ENCODE measurements at places on chromosomes 3 and 15. TPM values are rescaled to one million over a fixed set of nuclear protein-coding genes. Genes with fewer than 3 reads are reported as not detected.

The MME gene
- total RNA-seq: 3.6 TPM

- no peaks in the 10 kb centered on the region for H3K36me3 ChIP-seq
- no peaks in the 10 kb centered on the region for H3K27me3 ChIP-seq
- no peak for DNase-seq
- H3K4me1 ChIP-seq: no peaks in the 10 kb centered on the region
Observed at GRCh38 chr15:50330921-50331320, 24.1 kb downstream of the GABPB1 start.

The FETUB gene
- not detected for total RNA-seq

The AADAC gene
- not detected for total RNA-seq

- peaks cover 13% of the 10 kb centered on the region for H3K4me1 ChIP-seq
- H3K4me3 ChIP-seq: no peak overlapping the region
- no peaks in the 10 kb centered on the region for H3K27me3 ChIP-seq
- H3K27ac ChIP-seq: no peak overlapping the region
- H3K36me3 ChIP-seq: no peaks in the 10 kb centered on the region
Observed at GRCh38 chr3:8891303-8891702, 72.0 kb downstream of the RAD18 start.

- H3K4me1 ChIP-seq: peaks cover 44% of the 10 kb centered on the region
- no peaks in the 10 kb centered on the region for H3K36me3 ChIP-seq
- no peak for DNase-seq
- no peaks in the 10 kb centered on the region for H3K27me3 ChIP-seq
- no peak overlapping the region for H3K27ac ChIP-seq
Observed at GRCh38 chr3:186496016-186496415, 48.2 kb downstream of the CRYGS start.

The RLBP1 gene
- total RNA-seq: not detected

DNA sequence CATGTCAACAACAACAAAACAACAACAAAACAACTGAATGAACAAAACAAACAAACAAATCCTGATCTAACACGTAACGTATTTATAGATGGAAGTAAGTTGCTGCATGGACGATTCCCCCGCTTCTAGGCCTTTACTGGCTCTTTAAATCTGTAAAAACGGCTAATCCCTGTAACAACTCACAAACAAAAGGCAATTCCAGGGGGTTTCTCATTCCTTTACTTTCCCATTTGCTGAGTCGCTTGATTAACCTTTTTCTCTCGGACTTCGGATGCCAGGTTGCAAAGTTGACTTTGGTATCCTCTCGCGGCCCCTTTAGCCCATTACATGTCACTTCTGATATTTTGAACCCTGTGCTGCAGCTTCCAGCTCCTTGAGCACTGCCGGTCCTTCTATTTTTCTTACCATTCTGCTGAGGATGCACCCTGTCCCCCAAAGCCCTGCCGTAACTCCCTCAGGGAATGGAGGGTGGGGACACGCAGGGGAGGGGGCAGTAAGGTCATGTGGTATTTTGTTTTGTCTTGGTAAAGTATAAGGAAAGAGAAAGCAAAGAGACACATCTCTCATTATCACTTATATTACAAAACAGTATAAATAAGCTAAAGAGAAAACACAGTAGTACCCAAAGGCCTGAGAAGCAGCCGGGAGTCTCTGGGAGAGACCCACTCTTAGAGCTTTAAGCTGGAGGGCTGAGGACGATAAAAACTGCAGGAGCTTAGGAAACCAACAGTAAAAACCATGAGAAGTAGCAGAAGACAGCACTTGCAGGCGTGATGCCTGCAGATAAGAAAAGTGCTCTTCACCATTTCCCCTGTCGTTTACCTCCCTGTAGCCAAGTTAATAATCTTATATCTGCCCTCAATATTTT, 457.8 kb upstream of the ZNF717 start:
- H3K36me3 ChIP-seq: no peaks in the 10 kb centered on the region
- no peak overlapping the region for H3K27ac ChIP-seq
- H3K4me3 ChIP-seq: no peak overlapping the region
- H3K4me1 ChIP-seq: no peaks in the 10 kb centered on the region
- H3K27me3 ChIP-seq: no peaks in the 10 kb centered on the region

The ADAMTS17 gene
- total RNA-seq: 2.8 TPM

The TRIM42 gene
- total RNA-seq: not detected

The SOX14 gene
- total RNA-seq: not detected

- H3K4me1 ChIP-seq: peaks cover 46% of the 10 kb centered on the region
- H3K27ac ChIP-seq: peak overlapping the region; percentile 89
- peaks cover 14% of the 10 kb centered on the region for H3K36me3 ChIP-seq
- no peaks in the 10 kb centered on the region for H3K27me3 ChIP-seq
- no peak for DNase-seq
- H3K4me3 ChIP-seq: peak overlapping the region; percentile 49
Observed at GRCh38 chr3:37511463-37511920, 337.1 kb upstream of the LRRFIP2 start.

DNA sequence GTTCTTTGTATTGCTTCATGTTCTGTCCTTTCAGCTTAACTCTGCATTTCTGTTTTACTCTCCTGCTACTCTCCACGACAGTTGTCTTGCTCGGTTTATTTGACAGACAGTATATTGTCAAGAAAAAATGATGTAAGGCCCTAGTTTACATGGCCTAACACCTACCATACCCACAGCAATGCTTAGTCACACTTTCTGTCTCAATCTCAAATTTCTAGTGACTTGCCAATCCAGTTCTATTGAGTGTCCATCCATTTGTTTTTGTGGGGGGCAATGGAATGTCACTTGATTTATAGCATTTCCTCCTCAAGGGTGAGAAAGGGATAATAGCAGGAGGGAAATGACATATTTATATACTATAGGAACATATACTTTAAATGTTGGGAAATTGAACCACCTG, 676.2 kb downstream of the NAALADL2 start:
- no peak for DNase-seq
- no peaks in the 10 kb centered on the region for H3K27me3 ChIP-seq
- no peaks in the 10 kb centered on the region for H3K36me3 ChIP-seq
- no peak overlapping the region for H3K27ac ChIP-seq
- no peaks in the 10 kb centered on the region for H3K4me1 ChIP-seq
- H3K4me3 ChIP-seq: no peak overlapping the region

The LRTM1 gene
- total RNA-seq: not detected

- peaks cover 16% of the 10 kb centered on the region for H3K4me1 ChIP-seq
- no peaks in the 10 kb centered on the region for H3K27me3 ChIP-seq
- no peak overlapping the region for H3K27ac ChIP-seq
- no peak for DNase-seq
Observed at GRCh38 chr3:117628823-117629291, 919.3 kb downstream of the TUSC7 start.

- peaks cover 7% of the 10 kb centered on the region for H3K4me1 ChIP-seq
- DNase-seq: no peak
- no peak overlapping the region for H3K27ac ChIP-seq
- H3K27me3 ChIP-seq: no peaks in the 10 kb centered on the region
- no peaks in the 10 kb centered on the region for H3K36me3 ChIP-seq
Observed at GRCh38 chr3:30775040-30775439, 119.4 kb downstream of the GADL1 start.

DNA sequence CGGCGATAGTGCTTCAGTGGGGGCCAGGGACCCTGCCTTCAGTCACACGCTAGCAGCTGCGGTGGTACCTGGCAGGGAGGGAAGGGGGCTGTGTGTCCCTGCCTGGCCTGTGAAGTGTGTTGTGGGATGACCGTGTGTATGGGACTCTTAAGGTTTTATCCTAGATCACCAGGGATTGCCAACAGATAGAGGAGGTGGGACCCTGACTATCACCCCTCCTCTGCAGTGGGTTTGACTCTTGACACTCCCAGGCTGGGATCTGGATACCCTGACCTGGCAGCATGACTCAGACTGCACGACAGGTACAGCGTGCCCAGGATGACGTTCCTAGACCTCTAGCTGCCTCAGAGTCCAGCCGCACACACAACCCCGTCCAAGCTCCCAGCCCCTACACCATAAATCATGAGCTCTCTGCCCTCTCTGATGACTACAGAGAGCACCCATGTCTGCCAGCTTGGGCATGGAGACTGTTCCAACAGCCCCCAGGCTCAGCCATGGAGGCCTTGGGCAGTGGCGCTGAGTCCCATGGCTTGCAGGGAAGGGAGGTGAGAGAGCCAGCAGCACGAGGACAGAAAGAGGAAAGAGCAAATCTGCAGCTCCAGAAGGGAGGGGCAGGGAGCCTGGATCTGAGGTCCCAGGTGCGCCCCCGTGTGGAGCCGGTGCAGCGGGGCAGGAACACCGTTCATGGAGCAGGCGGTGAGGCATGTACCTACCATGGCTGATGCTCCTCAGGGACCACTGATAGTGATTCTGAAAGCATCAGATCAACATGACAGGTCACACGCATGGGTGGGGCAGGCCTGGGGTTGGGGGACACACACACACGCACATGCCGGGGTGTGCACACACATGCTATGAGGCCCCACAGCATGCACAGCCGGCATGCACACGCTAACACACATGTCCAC, 71.0 kb downstream of the ADAMTS7 start:
- no peaks in the 10 kb centered on the region for H3K4me1 ChIP-seq
- H3K4me3 ChIP-seq: no peak overlapping the region
- no peaks in the 10 kb centered on the region for H3K27me3 ChIP-seq
- H3K36me3 ChIP-seq: no peaks in the 10 kb centered on the region
- H3K27ac ChIP-seq: no peak overlapping the region

GRCh38 chr15:99434506-99435112, 131.2 kb upstream of the MEF2A start:
- no peak for DNase-seq
- H3K36me3 ChIP-seq: no peaks in the 10 kb centered on the region
- no peak overlapping the region for H3K27ac ChIP-seq
- no peak overlapping the region for H3K4me3 ChIP-seq

The GPR149 gene
- total RNA-seq: not detected

The SKIL gene
- total RNA-seq: 104 TPM

DNA sequence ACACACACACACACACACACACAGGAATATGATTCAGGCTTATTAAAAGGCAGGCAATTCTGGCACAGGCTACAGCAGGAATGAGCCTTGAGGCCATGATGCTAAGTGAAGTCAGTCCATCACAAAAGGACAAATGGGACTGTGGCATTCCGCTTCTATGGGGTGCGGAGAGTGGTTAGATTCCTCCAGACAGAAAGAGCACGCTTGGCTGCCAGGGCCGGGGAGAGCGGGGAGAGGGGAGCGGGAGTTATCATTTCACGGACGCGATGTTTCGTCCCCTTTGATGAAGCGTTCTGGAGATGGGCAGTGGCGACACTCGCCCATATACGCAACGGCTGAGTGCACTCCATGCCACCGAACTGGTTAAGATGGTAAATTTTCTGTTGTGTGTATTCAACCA, 58.5 kb upstream of the FAM174B start:
- H3K4me1 ChIP-seq: peaks cover 5% of the 10 kb centered on the region
- H3K4me3 ChIP-seq: peak overlapping the region; percentile 90
- no peaks in the 10 kb centered on the region for H3K36me3 ChIP-seq
- DNase-seq: no peak
- H3K27ac ChIP-seq: peak overlapping the region; percentile 77

The CYP1A2 gene
- not detected for total RNA-seq

GRCh38 chr3:111325160-111325718, 216.8 kb upstream of the CD96 start:
- H3K4me1 ChIP-seq: no peaks in the 10 kb centered on the region
- H3K27ac ChIP-seq: no peak overlapping the region
- no peaks in the 10 kb centered on the region for H3K36me3 ChIP-seq

DNA sequence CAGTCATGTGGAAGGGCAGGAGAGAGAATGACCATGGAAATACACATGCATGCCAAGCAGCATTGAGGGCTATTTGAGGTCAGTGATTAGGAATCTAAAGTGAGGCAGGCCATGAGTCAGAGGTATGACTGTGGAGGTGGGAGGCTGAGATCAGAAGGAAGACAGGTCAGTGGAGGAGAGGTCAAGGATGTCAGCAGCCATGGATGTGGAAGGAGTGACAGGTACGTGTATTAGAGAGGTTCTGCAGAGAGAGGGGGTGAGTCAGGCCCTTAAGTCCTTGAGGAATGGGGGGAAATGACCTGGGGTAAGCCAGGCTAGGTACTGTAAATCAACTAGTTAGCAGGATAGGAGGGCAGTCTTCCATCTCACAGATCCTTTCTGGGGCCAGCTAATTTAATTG, 166.6 kb downstream of the ANO10 start:
- H3K36me3 ChIP-seq: no peaks in the 10 kb centered on the region
- no peak overlapping the region for H3K27ac ChIP-seq
- no peaks in the 10 kb centered on the region for H3K27me3 ChIP-seq
- DNase-seq: no peak
- H3K4me1 ChIP-seq: no peaks in the 10 kb centered on the region

DNA sequence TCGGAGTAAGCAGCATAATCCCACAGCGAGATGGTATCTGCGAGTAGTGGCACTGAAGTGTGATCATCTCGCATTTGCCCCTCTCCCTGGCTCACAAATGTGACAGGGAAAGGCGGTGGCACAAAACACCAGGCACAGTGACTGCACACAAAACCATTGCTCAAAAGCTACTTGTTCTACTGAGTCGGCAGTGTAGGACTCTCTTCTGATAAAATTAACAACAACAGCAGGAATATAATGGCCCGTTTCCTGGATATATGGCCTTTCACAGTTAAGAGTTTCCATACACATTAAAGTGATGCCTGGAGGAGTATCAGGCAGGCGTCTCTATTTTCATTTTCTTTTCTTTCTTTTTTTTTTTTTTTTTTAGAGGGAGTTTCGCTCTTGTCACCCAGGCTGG, 69.0 kb downstream of the MYO1E start:
- no peaks in the 10 kb centered on the region for H3K27me3 ChIP-seq
- no peak for DNase-seq
- H3K36me3 ChIP-seq: no peaks in the 10 kb centered on the region
- peaks cover 70% of the 10 kb centered on the region for H3K4me1 ChIP-seq

- H3K27ac ChIP-seq: no peak overlapping the region
- DNase-seq: no peak
- no peak overlapping the region for H3K4me3 ChIP-seq
- no peaks in the 10 kb centered on the region for H3K36me3 ChIP-seq
- H3K4me1 ChIP-seq: no peaks in the 10 kb centered on the region
Observed at GRCh38 chr15:73437543-73438109, 5.3 kb upstream of the REC114 start.

The KBTBD8 gene
- total RNA-seq: 0.54 TPM

The SLC9A9 gene
- 29.6 TPM for total RNA-seq

DNA sequence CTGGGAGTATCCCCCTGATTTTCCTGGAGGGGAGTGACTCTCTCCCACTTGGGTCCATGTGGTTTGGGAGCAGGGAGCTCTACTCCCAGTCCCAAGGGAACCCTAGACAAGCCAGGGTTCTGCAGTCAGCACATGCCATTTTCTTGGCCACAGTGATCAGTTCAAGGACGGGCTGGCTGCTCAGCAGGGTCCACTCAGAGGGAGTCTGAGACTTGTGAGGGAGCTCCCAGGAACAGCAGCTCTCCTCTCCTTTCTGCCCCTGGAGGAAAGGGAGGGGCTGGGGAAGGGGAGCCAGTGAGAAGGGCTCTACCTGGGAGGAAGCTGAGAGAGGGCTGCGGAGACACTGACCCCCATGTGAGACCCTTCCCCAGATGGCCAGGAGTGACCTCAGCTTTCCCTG, 29.1 kb upstream of the LMCD1 start:
- H3K4me1 ChIP-seq: peaks cover 3% of the 10 kb centered on the region
- H3K4me3 ChIP-seq: no peak overlapping the region
- H3K27ac ChIP-seq: no peak overlapping the region
- H3K36me3 ChIP-seq: no peaks in the 10 kb centered on the region
- H3K27me3 ChIP-seq: no peaks in the 10 kb centered on the region

- peak overlapping the region; percentile 74 for H3K27ac ChIP-seq
- peak; percentile 28 for DNase-seq
- peaks cover 6% of the 10 kb centered on the region for H3K4me1 ChIP-seq
- H3K27me3 ChIP-seq: no peaks in the 10 kb centered on the region
- H3K4me3 ChIP-seq: peak overlapping the region; percentile 55
Observed at GRCh38 chr3:186839874-186840641, 2.5 kb upstream of the ADIPOQ start.

The MUC20 gene
- total RNA-seq: 6.8 TPM

- no peak for DNase-seq
- no peaks in the 10 kb centered on the region for H3K27me3 ChIP-seq
- H3K4me3 ChIP-seq: no peak overlapping the region
- H3K4me1 ChIP-seq: peaks cover 7% of the 10 kb centered on the region
- H3K27ac ChIP-seq: no peak overlapping the region
- no peaks in the 10 kb centered on the region for H3K36me3 ChIP-seq
Observed at GRCh38 chr3:123536153-123536895, 48.5 kb downstream of the HACD2 start.

The LNP1 gene
- total RNA-seq: 11.4 TPM

All from thoracic aorta (tissue), 2 donors.